ENCODE measurements at places on chromosomes 6 and 20. TPM values are rescaled to one million over a fixed set of nuclear protein-coding genes. Genes with fewer than 3 reads are reported as not detected.

Gene PPP1R10
- 12.5 TPM for total RNA-seq

Gene LPA
- not detected for total RNA-seq

- no peak for DNase-seq
These were observed 89.0 kb downstream of the EDN1 start for GRCh38 chr6:12379181-12379580.

Gene FAM83C
- not detected for total RNA-seq

Measured in lung microvascular endothelial cell (primary cell).